C1 segment of cervical spinal cord (tissue), 14 donors: ENCODE measurements at places on chromosomes 4 and X.

DNA sequence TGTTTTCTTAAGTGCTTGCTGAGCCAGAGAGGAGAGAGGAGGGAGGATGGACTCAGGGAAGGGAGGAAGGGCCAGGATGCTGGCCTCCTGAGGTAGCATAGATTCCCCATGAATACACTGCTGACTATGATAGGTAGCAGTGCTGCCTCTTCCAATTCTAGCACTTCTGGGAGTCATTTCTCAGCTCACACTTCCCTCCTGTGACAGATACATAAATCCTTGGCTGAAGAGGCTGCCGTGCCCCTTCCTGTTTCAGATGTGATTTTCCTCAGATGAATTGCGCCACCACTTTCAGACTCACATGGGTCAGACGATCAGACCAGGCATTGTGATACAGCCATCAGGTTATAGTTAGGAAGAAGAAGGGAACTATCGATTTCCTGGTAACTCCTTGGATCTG, 22.4 kb downstream of the TSC22D3 start:
- DNase-seq: no peak

DNA sequence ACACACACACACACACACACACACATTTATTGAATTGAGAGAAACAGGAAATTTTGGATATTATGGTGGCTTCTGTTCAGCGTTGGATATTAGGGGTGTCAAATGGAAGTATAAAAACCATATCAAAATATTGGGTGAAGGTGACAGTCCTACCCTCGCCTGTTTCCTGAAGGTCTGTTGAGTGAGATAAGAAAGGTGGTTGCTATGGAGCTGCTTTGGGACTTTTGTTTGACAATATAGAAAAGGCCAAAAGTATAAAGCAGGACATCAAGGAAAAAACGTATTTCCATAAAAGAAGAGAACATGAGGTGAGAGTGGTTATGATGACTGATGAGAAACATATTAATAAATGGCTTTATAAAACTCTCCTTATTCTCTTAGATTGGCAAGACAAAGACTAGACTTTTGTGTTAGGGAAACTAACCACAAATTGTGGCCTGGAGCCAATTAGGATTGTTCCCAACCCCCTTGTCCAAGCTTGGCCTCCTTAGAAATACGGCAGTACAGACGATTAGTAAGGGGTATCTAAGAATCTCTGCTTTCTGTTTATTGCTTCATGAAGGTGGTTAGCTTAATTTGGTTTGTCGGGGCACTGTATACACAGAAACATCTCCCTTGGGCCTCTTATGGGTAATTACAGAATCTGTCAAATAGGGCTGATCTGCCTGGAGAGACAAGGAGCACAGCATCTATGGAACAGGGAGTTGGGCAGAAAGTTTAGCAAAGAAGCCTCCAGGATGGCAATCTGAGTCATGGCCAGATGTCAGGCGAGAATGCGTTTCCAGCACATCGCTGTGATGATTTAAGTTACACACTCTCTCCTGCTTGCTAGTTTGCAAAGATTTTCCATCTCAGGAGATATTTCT, 198.0 kb downstream of the CBR4 start:
- DNase-seq: no peak

DNA sequence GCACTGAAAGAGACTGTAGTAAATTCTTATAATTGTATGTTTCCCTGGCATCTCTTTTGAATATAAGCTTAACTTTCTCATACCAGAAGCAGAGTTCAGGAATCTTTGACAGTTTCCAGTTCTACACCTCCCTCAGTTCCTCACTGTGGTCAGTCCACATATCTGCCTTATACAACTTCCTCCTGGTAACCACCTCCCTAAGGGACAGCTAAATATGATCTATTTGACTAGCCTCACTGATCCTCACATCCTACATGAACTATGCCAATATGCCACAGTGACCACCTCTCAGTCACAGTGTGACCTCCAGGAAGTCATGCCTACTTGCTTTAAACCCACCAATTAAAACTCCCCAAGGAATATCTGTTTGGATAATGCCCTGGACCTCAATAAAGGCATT, 51.6 kb upstream of the HDAC8 start:
- no peak for DNase-seq

- DNase-seq: no peak
Observed at GRCh38 chr4:7423391-7423790, 11.3 kb downstream of the PSAPL1 start.

GRCh38 chr4:173560896-173561295, 30.9 kb upstream of the HAND2 start:
- DNase-seq: no peak

DNA sequence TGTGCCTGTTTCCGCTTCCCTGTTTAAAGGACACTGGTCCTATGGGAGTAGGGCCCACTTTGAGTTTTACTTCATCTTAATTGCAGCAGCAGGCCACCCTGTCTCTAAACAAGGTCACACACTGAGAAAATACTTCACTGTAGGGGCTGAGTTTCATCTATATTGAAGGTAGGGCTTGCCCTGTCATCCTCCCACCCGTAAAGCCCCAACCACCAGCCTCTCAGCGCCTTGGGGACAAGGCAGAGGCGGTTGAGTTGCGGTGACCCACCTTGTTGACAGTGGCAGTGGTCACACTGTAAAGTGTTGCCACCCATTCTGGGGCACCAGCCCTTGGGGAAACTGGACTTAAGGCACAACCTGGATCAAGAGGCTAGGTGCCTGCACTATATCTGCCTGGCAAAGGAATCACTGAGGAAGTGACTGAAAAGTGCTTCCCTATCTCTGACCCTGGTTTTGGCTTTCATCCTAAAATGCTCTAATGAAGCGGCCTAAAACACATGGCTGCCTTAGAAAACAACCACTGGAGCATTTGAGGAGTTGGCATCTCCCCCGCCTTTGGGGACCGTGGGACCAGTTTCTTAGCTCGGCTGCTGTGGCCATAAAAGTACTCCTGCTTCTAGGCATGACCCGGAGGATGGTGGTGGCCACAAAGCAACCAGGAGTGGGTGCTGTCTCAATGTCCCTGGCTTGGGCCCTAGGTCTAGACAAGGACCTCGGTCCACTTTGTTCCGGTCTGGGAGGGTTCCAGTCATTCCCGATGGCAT, 7.8 kb upstream of the WDR1 start:
- DNase-seq: no peak

DNA sequence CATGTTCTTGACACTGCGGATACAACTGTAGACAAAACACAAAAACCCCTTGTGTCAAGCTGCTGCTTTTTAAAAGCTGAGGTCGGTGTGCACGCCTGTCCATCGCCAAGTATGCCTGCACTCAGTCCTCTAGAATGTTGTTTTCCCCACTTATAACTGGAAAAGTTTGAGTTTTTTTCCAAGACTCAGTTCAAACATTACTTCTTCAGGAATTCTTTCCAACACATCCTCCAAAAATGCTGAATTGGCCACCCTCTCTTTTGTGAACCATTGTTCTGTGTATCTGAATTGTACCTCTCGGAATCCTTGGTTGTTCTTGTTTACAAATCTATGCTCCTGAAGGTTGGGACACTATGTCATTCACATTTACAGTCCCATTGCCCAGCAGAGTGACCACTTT, 94.6 kb downstream of the REELD1 start:
- no peak for DNase-seq

GRCh38 chr4:106369456-106370060, 980 bp upstream of the GIMD1 start:
- no peak for DNase-seq

DNA sequence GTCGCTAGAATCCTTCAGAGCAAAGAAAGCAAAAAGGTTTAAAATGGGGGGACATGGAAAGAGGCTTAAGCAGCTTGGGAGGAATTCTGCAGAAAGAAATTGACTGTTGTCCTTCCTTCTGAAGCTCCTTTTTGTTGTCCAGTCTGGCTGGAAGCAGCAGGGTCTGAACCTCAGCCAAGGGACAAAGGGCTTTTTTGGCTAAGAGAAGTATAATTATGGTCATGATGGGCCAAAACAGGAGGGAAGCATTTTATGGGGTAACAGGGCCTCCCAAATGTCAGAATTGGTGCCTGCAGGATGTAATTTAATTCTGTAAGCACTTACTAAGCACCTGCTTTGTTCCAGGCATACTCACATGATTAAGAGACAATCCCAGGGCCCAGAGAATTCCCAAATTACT, 74.2 kb upstream of the CPEB2 start:
- DNase-seq: no peak

DNA sequence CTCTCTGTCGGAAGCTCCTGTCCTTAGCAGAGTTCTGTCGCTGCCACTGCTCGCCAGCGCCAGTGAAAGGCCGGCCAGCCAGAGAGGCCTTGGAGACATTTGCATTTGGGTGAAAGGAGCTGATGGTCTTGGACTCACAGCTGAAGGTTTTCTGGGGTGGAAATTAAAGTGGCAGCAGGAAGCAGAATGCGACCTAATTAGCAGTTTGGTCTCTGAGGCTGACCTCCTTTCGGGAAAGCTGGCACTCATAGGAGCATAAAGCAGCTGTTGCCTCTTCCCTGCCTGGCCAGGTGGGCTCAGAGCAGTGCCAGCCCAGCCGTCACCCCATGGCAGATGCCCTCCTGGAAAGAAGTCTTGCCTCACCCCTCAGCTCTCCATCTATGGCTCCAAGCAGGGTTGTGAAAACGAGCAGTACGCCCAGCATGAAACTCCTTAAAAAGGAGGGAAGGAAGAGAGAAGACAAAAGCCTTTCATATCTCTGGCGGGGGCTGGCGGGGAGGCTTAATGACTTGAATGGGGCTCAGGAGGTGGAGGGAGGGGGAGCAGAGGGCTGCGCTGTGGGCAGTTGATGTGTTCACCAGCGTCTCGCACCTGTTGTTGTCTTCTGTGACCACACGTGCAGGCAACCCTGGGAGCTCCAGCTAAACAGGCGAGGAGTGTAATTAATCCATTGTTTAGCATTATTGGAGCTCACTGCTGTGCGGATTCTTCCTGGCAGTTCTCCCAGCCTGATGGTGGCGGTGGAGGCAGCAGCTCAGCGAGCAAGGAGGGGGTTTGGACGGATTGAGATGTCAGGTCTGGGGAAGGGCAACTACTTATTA, 264.0 kb downstream of the MID1IP1 start:
- peak; percentile 32 for DNase-seq

GRCh38 chrX:16739574-16739973, 20.2 kb downstream of the SYAP1 start:
- no peak for DNase-seq

GRCh38 chr4:162015090-162015489, 148.7 kb downstream of the FSTL5 start:
- no peak for DNase-seq

GRCh38 chrX:17669458-17669857, 67.8 kb upstream of the SCML1 start:
- DNase-seq: no peak

- no peak for DNase-seq
Observed at GRCh38 chrX:26409636-26410035, 193.7 kb downstream of the MAGEB5 start.

- no peak for DNase-seq
Observed at GRCh38 chr4:77097611-77098010, 21.8 kb upstream of the CCNI start.

DNA sequence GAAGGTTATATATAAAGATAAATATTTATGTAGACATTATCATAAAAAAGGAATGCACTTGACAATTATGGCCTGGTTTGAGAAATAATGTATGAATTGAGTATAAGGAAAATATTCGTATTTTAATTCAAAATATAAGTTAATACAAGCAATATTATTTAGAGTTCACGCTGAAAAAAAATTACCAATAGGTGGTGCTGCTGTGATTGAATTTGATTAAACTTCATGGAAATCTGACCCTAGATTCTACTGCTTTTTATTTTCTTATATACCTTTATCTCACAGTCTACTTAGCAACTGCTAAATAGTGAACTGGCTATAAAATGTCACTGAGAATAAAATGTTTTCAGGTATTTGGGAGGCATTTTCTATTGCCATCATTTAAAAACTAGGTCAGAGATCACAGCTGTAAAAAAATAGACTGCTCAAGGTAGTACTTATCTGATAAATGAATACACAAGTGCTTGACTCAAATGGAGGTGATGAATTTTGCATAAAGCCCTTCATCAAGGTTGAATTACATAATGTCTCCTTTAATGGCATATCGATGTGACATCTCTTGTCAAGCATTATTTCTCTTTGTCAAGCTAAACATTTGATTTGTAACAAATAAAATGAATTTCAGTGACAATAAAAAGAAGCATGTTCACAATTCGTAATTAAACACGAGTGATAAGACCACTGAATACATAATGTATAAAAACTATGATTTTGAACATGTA, 1638.8 kb upstream of the PCDH7 start:
- DNase-seq: no peak

DNA sequence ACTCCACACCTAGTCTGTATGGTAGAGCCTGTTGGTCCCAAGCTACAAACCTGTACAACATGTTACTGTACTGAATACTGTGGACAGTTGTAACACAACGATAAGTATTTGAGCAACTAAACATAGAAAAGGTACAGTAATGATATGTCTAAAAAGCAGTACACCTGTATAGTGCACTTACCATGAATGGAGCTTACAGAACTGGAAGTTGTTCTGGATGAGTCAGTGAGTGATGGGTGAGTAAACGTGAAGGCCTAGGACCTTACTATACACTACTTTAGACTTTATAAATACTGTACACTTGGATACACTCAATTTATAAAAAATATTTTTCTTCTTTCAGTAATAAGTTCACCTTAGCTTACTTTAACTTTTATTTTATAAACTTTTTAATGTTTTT, 104.0 kb downstream of the TMA16 start:
- DNase-seq: no peak

- no peak for DNase-seq
Observed at GRCh38 chr4:94475794-94476193, 24.1 kb downstream of the PDLIM5 start.

- no peak for DNase-seq
Observed at GRCh38 chr4:81743731-81744435, 272.2 kb upstream of the RASGEF1B start.

GRCh38 chr4:108693819-108694218, 43.4 kb downstream of the OSTC start:
- DNase-seq: no peak

DNA sequence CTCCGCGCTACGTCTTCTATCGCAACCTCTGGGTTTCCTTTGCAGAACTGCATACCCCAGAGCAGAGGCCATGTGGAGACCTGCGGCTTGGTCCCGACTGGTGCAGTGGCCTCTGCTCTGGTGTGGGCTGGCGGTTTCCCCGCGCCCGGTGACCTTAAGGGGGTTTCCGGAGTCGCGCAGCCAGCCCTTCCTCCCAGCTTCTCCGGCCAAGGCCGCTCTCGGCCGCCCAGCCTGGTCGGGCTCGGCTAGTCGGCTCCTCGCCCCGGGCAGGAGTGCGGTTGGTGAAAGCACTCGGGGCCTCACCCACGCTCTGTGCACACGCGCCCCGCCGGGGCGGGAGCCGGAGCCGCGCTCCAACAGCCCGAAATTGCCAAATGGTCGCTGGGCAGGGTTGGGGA, 84.9 kb downstream of the BCOR start:
- no peak for DNase-seq

DNA sequence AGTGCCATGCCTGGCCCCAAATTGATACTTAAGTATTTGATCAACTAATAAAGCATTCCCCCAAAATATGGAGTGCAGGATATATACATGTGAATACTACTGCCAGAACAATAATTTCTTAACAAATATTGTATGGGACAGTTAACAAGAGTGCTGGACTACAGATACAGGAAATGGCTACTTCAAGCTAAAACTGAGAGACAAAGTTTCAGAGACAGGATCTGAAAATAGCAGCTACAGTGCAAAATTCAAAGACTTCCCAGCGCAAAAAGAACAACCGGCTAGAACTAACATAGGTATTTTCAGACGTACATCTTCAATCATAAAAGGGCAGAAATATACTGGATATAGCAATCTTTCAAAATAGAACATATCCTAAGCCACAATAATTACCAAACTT, 6.3 kb downstream of the ATRX start:
- DNase-seq: no peak
